ENCODE measurements at places on chromosomes 11 and 22. TPM values are rescaled to one million over a fixed set of nuclear protein-coding genes. Genes with fewer than 3 reads are reported as not detected.

- peak; percentile 46 for DNase-seq
Measured at GRCh38 chr22:42397332-42398249, 34.6 kb downstream of the NFAM1 start.

DNA sequence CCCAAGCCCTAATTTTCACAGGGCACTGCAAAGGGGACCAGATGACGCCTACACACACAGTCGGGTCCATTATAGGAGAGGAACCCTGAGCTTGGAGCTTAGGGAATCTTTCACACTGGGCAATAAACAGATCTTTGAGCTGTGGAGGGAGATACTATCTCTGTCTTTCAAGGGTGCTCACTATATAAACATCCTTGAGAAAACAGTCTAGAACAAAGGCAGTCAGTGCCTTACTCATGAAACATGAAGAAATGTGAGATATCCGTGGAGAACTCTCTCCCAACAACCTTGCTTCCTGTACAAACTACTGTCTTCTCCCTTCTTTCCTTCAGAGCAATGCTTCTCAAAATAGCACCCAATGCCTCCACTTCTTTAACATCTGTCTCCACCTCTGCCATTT is 109.0 kb upstream of the APOA1 start:
- no peak for DNase-seq

MRGPRD gene
- total RNA-seq = not detected

WNT11 gene
- 4.0 TPM for total RNA-seq

RAG2 gene
- total RNA-seq = not detected

All from right cardiac atrium (tissue), 5 donors.